ENCODE measurements at places on chromosomes 11 and 22. TPM values are rescaled to one million over a fixed set of nuclear protein-coding genes. Genes with fewer than 3 reads are reported as not detected.

SLC5A12 gene
- total RNA-seq, result 2.6 TPM

PHOX2A gene
- 0.31 TPM for total RNA-seq

PAMR1 gene
- 73.5 TPM for total RNA-seq

CENPM gene
- total RNA-seq, result 28.5 TPM

APOBEC3B gene
- 4.1 TPM for total RNA-seq

MPST gene
- 49.0 TPM for total RNA-seq

PKNOX2 gene
- total RNA-seq, result 6.7 TPM

ROBO4 gene
- total RNA-seq, result 0.25 TPM

CTR9 gene
- total RNA-seq, result 33.7 TPM

TEX12 gene
- not detected for total RNA-seq

PLEKHB1 gene
- total RNA-seq, result 79.1 TPM

NXPE4 gene
- total RNA-seq, result not detected
